ENCODE measurements at places on chromosomes 3 and 15.

DNA sequence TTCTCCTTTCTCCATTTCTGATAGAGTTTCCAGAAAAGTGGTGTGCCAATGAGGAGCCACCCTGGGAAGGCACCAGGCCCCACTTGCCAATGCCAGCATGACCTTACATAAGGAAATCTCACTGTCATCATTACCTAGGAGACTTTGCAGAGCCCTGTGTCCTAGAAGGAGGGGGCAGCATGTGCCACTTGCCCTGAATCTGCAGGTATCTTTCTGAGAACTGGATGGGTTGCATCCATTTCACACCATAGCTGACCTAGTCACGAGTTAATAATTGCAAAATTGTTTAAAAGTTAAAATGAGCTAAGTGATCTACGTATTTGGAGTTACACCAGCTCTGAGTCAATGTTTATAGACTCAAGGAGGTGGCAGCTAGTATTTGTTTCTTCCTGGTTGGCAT is 14.3 kb downstream of the CA12 start:
- no peak for DNase-seq

- DNase-seq, result no peak
Observed at GRCh38 chr3:13176445-13176844, 103.2 kb upstream of the IQSEC1 start.

DNA sequence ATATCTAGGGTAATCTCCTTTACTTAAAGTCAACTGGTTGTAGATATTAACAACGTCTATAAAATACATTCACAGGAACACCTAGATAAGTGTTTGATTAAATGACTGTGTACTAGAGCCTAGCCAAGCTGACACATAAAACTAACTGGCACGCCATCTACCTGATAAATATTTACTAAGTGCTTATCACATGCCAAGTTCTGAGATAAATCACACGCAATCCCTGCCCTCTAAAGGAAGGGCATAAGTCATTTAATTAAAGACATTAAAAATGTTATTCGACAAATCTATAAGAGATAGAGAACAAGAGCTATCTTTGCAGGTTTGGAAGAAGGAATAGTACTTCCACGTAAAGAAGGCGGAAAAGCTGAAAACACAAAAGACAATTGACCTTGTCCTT is 11.1 kb upstream of the MB21D2 start:
- no peak for DNase-seq

GRCh38 chr3:169952045-169952444 is 14.6 kb upstream of the SEC62 start:
- DNase-seq, result no peak

DNA sequence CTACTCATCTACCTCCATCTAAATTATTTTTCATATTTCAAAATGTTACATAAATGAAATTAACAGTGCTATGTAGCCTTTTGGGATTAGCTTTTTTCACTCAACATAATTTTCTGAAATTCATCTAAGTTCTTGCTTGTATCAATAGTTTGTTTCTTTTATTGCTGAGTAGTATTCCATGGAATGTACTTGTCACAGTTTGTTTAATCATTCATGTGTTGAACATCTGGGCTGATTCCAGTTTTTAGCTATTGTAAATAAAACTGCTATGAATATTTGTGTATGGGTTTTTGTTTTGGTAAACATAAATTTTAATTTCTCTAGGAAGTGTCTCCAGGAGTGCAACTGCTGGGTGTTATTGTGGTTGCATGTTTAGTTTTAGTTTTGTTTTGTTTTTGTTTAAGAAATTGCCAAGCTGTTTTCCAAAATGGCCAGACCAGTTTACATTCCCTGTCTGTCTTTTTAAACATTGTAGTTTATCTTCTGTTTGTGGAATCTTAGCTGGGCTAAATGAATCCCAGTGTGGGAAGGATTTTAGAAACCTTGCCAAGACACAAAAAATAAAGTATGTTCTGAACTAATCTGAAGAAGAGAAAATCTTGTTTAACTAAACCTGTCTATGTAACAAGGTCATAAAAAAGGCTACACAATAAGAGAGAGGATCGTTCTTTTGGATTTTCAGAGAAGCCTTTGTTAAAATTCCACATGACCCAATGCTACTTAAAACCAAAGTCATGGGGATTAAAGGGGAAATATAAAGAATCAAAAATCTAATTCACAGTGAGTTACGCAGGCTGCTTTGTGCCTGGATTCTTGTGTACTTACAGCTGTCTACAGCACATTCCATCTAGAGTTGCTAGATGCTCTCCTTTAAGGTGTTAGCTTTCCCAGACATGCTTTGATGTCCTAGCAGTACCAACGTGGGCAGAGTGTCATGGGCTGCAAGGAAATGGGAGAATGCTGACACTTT is 129.2 kb upstream of the SUCLG2 start:
- DNase-seq, result no peak

- peak; percentile 46 for DNase-seq
Observed at GRCh38 chr15:65980824-65981456, 111.6 kb downstream of the RAB11A start.

GRCh38 chr3:85589145-85589544 is 630.4 kb downstream of the CADM2 start:
- no peak for DNase-seq

GRCh38 chr15:34782901-34783300 is 12.4 kb downstream of the ACTC1 start:
- DNase-seq, result no peak

DNA sequence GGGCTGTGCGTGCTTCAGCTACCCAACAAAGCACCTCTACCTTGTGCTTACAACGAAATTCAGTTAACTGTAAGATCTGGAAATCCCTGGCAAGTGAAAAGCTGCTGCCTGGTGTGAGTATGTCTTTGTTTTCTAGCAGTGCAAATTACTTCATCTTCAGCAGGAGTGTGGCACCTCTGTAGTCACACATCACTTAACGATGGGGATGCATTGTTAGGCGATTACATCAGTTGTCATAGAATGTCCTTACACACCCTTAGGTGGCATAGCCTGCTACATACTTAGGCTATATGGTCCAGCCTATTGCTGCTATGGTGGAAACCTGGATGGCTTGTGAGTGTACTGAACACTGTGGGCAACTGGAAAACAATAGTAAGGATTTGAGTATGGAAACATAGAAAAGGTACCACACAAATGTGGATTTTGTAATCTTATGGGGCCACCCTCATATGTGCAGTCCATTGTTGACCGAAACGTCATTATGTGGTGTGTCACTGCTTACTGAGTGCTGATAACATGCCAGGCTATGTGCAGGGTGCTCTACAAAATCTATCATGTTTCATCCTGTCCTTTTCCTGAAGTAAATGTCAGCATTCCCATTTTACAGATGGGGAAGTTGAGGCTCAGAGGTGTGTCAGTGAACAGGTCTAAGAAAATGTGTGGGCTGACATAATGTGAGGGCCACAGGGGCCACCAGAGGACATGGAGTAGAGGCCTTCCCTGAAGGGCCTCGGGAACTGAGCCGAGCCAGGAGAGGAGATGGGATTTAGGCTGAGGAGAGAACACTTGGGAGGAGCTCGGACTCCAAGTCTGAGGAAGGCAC is 173.5 kb downstream of the VGLL4 start:
- DNase-seq, result no peak

DNA sequence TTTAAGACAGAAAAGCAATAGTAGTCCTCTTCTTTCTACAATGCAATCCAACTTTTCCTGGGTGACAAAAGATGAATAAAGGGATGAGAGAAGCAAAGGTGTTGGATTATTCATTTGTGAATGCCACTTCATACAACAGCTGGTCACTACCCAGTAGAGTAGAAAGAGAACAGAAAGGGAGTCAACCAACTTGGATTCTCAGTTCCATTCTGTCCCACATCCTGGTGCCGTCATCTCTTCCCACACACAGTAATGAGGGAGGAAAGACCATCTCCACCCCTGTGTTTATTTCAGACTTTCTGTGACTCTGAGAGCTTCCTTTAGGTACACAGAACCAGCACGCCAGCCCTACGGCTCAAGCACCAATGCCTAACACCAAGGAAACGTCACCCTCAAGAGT is 71.0 kb downstream of the FOXP1 start:
- DNase-seq, result no peak

GRCh38 chr15:44595656-44596510 is 58.9 kb downstream of the EIF3J start:
- no peak for DNase-seq

- no peak for DNase-seq
Observed at GRCh38 chr3:134136604-134137003, 106.9 kb upstream of the SLCO2A1 start.

GRCh38 chr3:90180096-90180495 is 1072.7 kb downstream of the EPHA3 start:
- no peak for DNase-seq

GRCh38 chr15:27939246-27939645 is 159.9 kb downstream of the OCA2 start:
- no peak for DNase-seq

- no peak for DNase-seq
Observed at GRCh38 chr3:59321881-59322540, 272.2 kb upstream of the CFAP20DC start.

GRCh38 chr3:87446849-87447387 is 170.5 kb upstream of the POU1F1 start:
- DNase-seq, result no peak

DNA sequence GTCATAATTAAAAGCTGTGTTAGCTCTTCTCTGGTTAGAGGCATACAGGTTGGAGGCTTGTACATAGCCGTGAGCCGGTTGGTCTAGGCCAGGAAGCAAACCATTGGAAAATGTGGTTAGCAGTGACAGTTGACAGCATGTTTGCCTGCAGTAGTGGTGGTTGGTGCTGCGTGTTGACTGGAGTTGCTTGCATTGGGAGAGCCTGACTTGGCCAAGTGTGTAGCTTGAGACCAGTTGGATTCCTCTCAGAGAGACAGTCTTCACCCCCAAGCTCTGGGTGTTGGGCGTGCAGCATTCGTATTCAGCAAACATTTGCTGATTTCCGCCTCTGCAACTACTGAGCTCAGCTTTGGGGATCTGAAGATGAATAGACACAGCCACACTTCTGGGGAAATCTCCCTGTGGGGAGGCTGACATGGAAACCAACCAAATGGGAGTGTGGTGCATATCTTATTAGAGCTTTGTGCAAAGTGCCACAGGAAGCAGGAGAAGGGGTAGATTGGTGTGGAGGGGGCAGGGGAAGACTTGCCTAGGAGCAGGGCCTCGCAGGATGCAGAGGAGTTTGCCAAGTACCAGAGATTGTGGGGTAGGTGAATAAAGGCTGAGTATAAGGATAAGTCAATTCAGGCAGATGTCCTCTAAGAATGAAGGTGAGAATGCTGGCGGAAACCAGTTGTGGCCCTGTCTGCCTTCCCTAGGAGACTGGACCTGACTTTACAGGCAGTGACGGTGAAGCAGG is 83.5 kb downstream of the IGF1R start:
- DNase-seq, result no peak

- DNase-seq, result no peak
Observed at GRCh38 chr15:40157778-40158447, 3.0 kb upstream of the BUB1B start.

- DNase-seq, result no peak
Observed at GRCh38 chr3:191873736-191874135, 412.8 kb downstream of the PYDC2 start.

- no peak for DNase-seq
Observed at GRCh38 chr15:35626571-35627318, 80.8 kb upstream of the DPH6 start.

- peak; percentile 79 for DNase-seq
Observed at GRCh38 chr15:84818261-84819131, 1.3 kb downstream of the ALPK3 start.

GRCh38 chr3:197578376-197578775 is 22.6 kb upstream of the BDH1 start:
- no peak for DNase-seq

DNA sequence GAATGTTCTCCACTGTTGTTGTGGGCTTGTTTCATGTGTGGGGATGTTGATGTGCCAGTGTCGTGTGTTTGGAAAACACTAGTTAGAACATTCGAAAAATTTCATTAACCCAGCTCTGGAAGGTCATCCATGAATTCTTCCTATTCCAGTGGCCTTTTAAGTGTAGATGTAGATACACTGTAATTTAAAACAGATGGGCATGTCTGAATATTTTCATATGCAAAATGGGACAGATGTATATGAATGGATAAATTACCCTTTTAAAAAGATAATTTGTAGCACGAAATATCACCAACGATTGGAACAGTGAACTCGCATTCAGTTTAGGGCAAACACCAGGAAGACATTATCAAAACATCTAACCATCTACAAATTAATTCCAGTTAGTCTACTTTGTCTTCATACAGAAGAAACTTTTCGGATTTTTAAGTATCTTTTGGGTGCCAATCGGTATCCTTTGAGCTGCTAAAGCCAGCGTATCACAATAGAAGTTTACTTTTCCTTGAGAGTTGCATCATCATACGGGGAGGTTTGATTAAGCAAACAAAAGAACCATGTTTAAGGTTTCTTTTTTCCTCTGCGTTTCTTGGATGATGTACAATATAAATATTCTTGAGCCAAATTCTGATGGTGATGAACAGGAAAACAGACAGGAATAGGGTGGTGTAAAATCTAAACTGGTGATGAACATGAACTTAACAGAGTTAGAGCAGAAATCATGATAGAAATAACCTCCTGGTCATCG is 528.1 kb downstream of the FOXP1 start:
- no peak for DNase-seq

DNA sequence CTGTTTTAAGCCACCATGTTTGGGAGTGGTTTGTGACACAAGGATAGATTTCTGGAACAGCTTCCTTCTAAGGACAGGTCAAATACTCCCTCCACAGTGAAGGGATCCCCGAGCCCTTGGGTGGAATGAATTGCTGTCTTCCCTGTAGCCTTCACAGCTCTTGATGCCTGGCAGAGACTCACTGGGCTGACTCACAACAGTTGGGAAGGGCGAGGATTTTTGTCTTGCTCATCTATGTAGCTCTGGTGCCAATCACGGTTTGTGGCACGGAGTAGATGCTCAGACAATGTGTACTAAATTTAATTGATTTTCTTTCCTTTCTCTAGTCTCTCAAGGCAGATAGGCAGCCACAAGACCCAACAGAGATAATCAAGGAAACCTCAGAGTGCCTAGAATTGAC is 27.0 kb downstream of the CRYGS start:
- DNase-seq, result no peak

DNA sequence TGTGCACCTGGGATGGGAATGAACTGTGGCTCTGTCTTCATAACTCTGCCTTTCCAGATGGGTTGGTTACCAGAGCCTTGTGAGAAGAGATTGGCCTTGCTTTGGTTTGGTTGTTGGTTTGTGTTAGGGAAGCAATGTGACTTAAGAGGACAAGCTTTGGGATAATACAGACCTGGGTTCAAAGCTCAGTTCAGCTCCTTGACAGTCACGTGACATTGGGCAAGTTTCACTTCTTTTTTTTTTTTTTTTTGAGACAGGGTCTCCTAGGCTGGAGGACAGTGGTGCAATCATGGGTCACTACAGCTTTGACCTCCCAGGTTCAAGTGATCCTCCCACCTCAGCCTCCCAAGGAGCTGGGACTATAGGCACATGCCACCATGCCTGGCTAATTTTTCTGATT is 42.7 kb downstream of the CORO2B start:
- DNase-seq, result no peak

GRCh38 chr3:64038253-64038767 is 15.0 kb upstream of the PSMD6 start:
- no peak for DNase-seq

GRCh38 chr3:59430341-59430740 is 380.5 kb upstream of the CFAP20DC start:
- DNase-seq, result no peak

GRCh38 chr3:45064512-45065372 is 38.6 kb downstream of the CLEC3B start:
- no peak for DNase-seq

- DNase-seq, result no peak
Observed at GRCh38 chr3:179113903-179114302, 34.3 kb upstream of the PIK3CA start.

Data from left cardiac atrium (tissue), 4 donors.